ENCODE measurements at places on chromosomes 7 and 10.

- DNase-seq = no peak
Measured at GRCh38 chr7:87480386-87480785, 4.9 kb upstream of the ABCB4 start.

- no peak for DNase-seq
Measured at GRCh38 chr7:3461923-3462322, 160.9 kb downstream of the SDK1 start.

- no peak for DNase-seq
Measured at GRCh38 chr10:126500185-126500584, 111.9 kb upstream of the ADAM12 start.

GRCh38 chr10:61153771-61154170 lies 209.8 kb upstream of the RHOBTB1 start:
- DNase-seq = no peak

DNA sequence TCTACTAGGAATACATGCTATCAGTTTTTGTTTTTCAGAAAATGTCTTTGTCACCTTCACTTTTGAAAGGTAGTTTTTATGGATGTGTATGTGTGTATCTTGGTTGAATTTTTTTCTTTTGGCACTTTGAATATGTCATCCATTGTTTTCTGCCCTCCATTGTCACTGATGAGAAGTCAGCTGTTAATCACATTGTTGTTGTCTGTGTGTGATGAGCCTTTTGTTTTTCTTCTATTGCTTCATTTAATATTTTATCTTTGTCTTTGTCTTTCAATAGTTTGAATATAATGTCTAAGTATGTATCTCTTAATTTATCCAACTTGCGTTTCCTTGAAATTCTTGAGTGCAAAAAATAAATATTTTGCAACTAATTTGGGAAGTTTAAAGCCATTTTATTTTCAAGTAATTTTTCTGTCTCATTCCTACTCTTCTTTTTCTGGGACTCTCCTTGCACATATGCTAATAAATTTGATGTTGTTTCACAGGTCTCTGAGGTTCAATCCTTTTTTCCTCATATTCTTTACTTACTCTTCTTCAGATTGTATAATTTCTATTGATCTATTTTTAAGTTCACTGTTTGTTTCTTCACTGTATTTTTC lies 546.9 kb upstream of the GHITM start:
- no peak for DNase-seq

GRCh38 chr10:132107949-132108877 lies 42.5 kb downstream of the JAKMIP3 start:
- DNase-seq = no peak

GRCh38 chr10:122435212-122435827 lies 19.1 kb upstream of the ARMS2 start:
- no peak for DNase-seq

DNA sequence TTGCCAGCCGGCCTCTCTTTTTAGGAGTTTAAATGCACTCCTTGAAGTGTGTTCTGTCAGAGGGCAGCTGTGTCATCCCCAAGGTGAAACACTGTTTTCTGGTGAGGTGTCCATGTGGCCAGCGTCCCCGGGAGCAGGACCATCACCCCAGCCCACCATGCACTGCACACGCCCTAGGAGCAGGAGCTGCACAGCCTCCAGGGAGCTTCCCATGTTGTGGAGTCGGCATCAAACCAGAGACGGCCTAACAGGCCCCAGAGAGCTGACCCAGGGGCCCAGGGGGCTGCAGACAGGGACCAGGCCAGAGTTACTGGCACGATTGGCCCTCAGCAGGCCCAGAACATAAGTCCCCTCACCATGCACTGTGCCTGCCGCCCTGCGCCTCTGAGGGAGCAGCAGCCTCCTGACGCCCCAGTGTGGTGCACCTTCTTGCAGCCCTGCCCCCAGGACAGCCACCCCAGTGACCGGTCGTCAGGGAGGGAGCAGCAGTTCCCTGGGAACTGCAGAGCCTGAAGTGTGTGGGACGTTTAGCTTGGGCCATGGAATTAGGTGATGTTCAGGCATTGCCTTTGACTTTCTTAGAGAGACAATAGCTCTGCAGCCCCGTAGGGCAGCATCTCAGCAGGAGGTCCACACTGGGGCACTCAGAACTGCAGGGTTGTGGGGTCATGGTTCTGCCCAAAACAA lies 97.9 kb downstream of the NKX6-2 start:
- no peak for DNase-seq

DNA sequence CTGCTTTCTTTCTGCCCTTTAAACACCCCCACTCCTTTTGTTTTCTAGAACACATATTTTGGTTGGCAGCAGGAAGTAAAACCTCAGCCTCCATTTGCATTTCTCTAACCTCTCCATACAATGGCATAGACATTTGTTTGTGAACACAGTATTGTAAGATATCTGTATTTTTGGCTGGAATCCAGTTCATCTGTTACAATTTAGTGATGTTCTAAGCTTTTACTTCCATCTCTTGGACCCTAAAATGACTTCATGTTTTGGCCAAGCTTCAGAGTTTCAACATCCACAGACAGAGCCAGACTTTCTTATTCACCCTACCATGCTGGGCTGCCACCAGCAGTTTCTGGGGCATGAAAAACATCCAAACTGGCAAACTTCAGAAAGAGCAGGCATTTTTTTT lies 21.1 kb upstream of the AUTS2 start:
- no peak for DNase-seq

DNA sequence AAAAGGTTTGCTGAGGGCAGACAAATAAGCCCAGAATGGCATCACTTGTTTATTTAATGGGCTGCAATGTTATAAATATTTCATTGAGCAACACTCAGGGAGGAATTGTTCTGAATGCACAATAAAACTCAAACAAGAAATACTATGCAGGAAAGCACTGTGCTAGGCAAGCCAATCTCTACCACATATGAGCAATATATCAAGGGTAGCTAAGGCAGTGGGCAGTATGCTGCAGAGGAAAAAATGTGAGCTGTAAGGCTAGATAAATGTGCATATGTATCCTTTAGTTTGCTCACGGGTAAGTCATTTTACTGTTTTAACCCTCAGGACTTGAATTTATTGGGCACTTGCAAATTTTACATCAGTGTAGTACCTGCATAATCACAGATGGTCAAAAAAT lies 349.6 kb downstream of the CDC14C start:
- no peak for DNase-seq

- DNase-seq = no peak
Measured at GRCh38 chr7:17021205-17021604, 139.4 kb upstream of the AGR3 start.

DNA sequence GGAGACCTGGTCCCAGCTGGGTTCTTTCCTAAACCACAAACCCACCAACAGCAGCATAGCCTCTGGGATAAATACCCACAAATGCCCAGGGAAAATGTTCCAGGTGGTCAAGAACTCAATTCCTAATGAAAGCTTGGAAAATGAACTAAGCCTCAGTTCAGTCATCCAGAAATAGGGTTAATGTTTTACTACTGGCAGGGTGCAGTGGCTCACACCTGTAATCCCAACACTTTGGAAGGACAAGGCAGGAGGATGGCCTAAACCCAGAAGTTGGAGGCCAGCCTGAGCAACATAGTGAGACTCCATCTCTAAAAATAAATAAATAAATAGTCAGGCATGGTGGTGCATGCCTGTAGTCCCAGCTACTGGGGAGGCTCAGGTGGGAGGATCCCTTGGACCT lies 82.2 kb downstream of the SVOPL start:
- DNase-seq = no peak

- DNase-seq = no peak
Measured at GRCh38 chr10:329361-330099, 194.3 kb downstream of the ZMYND11 start.

GRCh38 chr10:63241841-63242281 lies 108.7 kb downstream of the NRBF2 start:
- DNase-seq = no peak

DNA sequence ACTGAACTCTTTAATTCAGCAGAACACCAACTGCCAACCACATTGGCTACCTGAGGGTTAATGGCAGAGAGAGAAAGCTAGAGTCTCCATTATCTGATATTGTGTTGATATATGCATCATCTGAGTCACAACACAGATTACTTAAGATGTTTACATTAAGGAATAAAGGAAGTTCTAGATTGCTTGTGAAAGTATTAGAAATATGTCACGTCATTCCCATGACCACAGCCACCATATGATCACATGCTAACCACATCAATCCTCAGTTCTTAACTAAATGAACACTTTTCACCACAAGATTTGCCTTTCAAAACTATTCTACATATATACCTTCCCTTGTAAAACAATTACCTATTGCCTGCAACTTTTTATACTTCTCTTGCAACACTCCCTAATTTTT lies 337.9 kb downstream of the FGFR2 start:
- DNase-seq = no peak

DNA sequence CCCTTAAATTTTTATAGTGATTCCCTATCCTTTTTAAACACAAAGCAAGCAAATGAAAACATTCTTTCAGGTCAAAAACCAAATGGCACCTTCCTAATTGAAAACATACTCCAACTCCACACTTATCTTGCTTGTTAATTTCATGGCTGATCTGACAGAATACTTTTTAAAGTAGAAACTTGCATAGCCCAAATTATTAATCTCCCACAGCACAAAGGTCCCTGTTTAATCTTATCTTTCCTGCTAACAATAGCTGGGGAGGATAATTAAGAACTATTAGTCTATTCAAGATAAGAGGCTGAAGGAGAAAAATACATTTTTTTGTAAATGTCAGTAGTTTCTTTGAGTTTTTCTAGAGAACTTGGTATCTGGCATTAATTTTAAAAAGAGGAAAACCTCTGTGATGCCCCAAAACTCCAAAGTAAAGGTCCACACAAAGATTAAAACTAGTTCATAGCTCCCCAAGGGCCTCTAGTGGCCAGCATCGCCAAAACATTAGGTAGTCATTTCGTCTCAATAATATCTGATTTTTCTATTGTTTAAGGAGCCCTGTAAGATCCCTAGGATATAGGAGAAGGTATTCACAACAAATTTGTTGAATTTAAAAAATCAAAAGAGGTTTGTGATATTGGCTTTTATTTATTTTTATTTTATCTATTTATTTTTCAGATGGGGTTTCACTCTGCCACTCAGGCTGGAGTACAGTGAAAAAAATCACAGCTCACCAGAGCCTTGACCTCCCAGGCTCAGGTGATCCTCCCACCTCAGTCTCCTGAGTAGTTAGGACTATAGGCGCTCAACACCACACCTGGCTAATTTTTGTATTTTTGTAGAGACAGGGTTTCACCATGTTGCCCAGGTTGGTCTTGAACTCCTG lies 14.7 kb downstream of the CDNF start:
- no peak for DNase-seq

GRCh38 chr7:4707980-4708411 lies 25.9 kb downstream of the FOXK1 start:
- DNase-seq = no peak

- DNase-seq = no peak
Measured at GRCh38 chr10:98380493-98381339, 34.3 kb downstream of the PYROXD2 start.

- no peak for DNase-seq
Measured at GRCh38 chr10:74437822-74438221, 286.8 kb downstream of the ADK start.

DNA sequence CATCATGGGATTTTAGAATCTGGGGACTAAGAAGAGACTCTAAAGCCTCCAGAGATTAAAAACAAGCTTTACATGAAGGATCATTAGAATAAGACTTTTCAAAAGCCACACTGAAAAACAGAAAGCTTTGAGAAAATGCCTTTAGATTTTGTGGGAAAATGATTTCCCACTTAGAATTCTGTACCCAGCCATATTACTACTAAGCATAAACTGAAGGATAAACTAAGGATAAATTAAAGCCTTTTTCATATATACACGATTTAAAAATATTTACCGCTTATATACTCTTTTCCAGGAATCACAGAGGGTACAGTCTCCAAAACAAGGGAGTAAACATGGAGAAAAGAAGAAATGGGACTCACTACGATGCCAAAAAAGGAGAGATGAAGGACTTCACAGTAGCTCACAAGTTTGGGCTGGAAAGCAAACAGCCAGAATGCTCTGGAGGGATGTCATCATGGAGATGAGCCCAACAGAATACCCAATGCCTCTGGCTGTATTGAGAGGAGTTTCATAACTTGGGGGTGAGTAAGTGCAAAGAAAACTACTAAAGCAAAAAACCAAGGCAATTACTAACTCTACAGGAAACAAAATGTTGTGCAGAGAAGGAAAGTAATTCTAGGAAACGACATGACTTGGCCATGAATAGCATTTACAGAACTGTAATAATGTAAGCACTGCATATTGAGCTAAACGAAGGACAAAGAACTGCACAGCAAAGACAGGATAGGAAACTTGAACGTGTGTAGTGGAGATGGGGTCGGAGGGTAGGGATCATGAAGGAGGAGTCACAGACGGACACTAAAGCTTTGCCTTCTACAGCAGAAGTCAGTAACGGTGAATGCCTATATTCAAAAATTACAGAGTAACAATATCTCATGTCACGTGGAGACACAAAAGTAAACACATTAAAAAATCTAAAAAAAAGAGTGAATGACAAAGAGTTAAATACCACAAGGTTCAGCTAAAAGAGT lies 61.4 kb upstream of the ASAH2 start:
- no peak for DNase-seq

GRCh38 chr7:131570401-131570800 lies 14.0 kb upstream of the PODXL start:
- no peak for DNase-seq

DNA sequence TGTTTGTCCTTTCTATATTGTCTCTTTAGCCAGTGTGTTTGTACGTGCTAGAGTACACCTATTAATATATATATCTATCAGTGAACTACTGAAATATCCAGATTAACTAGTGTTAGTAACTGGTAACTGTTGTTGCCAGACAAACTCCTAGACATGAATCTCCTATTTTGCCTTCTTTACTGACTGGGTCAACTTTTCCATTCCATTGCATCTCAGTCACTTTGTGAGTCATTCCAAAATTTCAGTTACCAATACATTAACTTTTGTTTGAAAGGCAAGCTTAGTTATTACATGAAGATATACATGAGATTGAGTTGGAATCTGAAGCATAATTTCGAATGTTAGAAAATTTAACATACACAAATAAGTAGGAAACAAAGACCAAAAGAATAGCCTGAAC lies 51.4 kb downstream of the BTAF1 start:
- DNase-seq = no peak

- DNase-seq = no peak
Measured at GRCh38 chr7:2823130-2823529, 21.0 kb downstream of the GNA12 start.

DNA sequence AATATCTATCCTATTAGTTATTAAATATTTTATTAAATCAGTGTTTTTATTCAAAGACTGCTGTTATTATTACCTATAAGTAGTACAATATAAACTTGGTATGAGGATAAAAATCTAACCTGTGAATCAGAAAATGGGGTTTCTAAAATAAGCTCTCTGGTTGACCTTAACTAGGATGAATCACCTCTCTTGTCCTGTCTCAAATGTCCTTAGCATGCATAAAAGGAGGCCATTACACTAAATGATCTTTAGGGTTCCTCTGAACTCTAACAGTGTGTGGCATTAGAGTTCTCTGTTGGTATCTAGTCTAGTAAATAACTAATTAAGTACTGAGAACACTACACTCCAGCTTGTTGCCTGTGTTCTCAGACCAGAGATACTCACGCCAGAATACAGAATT lies 143.1 kb upstream of the LRRTM3 start:
- DNase-seq = no peak

Data from cortex of kidney (tissue), 1 donor.